ENCODE measurements at places on chromosomes 1 and 21. TPM values are rescaled to one million over a fixed set of nuclear protein-coding genes. Genes with fewer than 3 reads are reported as not detected.

- DNase-seq = no peak
These were observed 192.2 kb downstream of the ROR1 start for GRCh38 chr1:63966016-63966415.

GRCh38 chr1:65174585-65174984 lies 26.6 kb downstream of the AK4 start:
- DNase-seq = peak; percentile 97

Gene DENND2C
- total RNA-seq = 4.6 TPM

DNA sequence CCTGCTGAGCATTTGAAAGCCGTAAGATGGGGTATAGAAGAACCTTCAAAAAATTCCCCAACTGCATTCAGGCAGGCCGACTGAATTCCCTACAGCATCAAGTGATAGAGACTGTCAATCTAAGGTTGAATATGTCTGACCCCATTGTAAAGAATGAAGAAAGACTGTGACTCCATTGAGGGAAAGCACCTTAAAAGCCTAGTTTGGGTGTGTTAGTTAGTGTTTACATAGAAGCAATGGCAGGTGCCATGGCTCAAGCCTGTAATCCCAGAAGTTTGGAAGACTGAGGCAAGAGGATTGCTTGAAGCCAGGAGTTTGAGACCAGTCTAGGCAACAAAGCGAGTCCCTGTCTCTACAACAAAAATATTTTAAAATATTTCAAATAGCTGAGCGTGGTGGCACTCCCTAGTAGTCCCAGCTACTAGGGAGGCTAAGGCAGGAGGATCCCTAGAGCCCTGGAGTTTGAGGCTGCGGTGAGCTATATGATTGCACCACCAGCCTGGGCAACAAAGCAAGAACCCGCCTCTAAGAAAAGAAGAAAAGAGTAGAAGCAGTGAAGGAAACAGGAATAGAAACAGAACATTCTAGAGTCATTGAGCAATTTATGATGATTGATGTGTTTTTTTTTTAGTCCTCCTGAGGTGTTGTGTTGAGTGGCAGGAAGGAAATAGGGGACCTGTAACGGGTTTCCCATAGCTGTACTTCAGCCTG lies 15.4 kb downstream of the POLR3GL start:
- peak; percentile 55 for DNase-seq

Measured in LHCN-M2 (cell line).